Neural crest cell (in vitro differentiated cells): ENCODE measurements at places on chromosomes 1 and 21. TPM values are rescaled to one million over a fixed set of nuclear protein-coding genes. Genes with fewer than 3 reads are reported as not detected.
A peak's percentile ranks its signal among the peaks of the same experiment; 100 is the strongest.

- no peak for DNase-seq
Observed at GRCh38 chr21:18252680-18253079, 8.0 kb downstream of the CHODL start.

DNA sequence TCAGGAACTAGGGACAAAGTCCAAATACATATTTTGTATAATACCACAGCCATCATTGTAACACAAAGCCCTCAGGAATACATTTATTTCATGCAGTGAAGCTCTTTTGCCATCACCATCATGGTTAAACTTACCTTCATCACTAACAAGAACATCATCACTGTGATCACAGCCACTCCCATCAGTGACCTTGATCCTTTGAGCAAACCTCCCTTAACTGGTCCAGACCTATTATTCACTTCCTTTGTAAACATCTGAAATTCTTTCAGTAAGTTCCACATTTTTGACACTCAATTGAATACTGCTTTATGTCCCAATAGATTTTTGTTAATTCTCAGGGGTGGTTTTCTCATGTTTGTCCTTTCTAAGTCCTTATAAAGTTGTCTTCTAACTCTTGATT, 16.2 kb upstream of the KPRP start:
- DNase-seq: no peak

- DNase-seq: no peak
Observed at GRCh38 chr1:157202331-157202730, 64.1 kb upstream of the ETV3 start.

DNA sequence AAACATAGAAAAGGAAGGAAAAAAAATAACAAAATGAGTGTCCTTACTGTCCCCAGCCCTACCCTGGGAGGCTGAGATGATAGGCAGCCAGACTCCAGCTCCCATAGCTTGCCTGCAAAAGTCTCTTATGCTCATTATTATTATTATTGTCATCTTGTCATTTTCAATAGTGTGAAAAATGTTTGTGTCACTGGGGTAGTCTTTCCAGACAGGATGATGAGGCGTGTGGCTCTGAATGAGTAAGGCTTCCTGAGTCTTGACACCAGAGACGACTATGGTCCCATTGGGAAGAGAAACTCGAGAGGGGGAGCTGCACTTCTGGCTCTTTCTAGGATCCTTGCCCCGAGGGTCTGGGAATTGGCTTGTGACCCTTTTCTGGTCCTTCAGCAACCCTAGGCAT, 1.1 kb upstream of the CYB561D1 start:
- DNase-seq: no peak

DNA sequence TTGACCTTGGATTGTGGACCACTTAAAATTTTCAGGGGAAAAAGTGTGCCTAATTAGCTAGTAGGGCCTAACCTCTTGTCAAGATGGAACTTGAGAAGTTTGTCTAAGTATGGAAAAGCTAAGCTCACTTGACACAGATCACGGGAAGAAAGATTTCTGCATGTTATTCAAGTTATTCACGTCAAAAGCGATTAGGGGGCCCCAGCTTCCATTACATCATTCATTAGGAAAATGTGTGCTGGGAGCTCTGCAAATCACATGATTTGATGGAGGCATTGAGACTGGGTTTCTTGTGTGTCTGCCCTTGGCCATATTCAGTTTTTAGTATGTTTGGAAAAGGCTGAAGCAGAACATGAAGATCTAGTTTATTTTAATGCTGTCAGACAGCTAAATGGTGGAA, 15.5 kb upstream of the POGZ start:
- no peak for DNase-seq

DNA sequence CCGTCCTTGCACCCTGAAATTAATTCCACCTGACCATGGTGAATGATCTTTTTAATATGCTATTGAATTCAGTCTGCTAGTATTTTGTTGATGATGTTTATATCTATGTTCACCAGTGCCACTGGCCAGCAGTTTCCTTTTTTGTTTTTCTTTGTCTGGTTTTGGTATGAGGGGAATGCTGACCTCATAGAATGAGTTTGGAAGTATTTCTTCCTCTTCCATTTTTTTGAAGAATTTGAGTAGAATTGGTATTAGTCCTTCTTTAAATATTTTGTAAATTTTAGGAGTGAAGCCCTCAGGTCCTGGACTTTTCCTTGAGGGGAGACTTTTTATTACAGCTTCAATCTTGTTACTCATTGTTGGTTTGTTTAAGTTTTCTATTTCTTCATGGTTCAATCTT, 231.6 kb downstream of the MRPL39 start:
- DNase-seq: no peak

DNA sequence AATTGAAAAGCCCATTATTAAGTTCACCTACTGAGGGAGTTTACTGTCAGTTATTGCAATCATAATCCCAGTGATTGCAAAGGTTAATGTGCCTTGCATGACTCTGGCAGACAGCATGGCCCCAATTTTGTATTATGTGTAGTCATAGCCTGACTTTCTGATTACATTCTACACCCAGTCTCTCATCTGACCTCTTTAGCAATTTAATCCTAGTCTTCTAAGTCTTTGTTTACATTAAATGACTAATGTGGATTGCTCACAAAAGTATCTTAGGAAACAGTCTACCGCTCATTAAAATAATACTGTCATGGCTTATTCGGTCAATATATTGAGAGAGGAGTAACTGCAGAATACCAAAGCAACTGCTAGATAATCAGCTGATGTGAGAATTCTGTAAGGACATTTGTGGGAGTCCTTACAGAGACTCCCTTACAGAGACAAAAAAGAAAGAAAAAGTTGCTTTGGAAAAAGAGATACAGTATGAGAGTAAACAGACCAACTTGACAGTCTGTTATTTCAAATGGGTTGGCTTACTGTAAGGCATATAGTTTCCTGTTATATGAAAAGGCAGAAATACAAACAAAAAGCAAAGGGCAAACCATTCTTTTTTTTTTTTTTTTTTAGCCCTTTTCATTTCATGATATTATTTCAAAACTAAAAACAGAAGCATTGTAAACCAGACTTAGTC, 42.8 kb downstream of the SMG7 start:
- no peak for DNase-seq

GRCh38 chr1:208093754-208094719, 150.1 kb downstream of the PLXNA2 start:
- DNase-seq: peak; percentile 72

DNA sequence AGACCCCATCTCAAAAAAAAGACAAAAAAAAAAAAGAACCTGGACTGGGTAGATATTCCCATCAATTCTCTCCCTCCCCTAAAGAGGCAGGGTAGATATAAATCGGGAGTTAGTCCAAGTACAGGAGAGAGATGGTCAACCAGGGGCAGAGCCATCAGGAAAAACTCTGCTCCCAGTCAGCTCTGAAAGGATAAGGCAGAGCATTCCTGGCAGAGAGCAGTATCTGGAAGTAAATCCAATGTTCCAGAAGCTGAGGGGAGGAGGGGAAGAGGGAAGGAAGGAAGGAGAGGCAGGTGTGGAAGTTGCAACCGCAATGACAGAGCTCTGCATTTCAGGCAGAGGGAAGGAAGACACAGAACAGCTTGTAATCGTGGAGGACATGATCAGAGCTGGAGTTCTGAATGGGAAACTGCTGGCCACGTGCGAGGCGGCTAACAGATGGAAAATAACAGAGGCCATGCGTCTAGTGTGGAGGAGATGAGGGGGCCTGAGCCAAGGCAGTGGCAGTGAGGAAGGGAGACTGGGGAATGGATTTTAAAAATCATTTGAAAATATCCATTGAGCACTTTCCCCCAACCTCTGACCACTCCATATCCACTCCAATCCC, 15.3 kb upstream of the VWA5B1 start:
- DNase-seq: no peak

GRCh38 chr1:7006996-7007871, 222.0 kb downstream of the CAMTA1 start:
- DNase-seq: no peak

DNA sequence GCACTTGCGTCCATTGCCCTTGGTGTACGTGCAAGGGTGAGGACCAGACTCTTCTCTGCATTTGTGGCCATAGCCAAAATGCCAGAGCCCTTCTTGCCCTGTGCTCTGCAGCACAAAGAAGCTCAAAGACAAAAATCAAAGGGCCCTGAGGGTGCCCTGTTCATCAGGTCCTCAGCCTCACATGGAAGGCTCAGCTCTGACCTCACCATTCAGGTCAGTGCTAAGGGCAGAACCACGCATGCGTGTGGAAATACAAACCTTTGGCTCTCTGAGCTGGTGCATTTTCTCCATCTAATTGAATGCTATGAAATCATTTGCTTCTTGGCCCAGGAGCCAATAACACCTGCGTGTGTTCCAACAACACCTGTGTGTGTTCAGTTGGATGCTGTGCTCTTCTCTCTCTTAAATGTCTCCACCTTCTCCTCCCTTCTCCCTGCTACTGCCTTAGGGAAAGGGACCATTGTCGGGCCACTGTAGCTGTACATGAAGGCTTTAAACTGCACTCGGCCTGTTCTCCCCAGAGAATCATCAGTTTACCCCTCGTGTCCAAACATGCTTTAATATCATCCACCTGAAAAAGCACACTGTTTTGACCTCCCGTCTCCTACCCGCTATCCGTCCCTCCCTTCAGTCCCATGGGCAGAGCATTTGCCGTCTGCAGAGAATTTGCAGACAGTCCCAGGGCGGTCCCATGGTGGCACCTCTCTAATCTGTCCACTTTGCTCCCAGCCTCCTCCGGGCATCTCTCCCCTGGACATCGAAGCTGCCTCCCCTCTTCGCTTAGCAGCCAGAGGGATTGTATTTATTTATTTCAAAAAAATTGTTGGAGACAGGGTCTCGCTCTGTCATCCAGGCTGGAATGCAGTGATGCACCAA, 60.6 kb downstream of the EVA1C start:
- DNase-seq: no peak

- no peak for DNase-seq
Observed at GRCh38 chr1:119075614-119076013, 64.8 kb downstream of the WARS2 start.

DNA sequence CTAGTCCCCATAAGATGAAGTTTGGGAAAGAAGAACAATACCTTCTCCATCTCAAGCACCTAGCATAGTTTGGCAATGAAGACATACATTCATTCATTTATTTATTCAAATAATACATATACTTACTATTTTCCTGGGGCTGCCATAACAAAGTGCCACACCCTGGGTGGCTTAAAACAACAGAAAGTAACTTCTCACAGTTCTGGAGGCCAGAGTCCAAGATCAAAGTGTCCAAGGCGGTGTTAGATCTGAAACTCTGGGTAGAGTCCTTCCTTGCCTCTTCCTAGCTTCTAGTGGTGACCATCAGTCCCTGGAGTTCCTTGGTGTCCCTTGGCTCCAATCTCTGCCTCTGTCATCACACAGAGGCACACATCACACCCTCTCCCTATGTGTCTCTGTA, 112.1 kb upstream of the IGSF21 start:
- no peak for DNase-seq

GRCh38 chr1:33348676-33349080, 27.8 kb upstream of the A3GALT2 start:
- DNase-seq: no peak

DNA sequence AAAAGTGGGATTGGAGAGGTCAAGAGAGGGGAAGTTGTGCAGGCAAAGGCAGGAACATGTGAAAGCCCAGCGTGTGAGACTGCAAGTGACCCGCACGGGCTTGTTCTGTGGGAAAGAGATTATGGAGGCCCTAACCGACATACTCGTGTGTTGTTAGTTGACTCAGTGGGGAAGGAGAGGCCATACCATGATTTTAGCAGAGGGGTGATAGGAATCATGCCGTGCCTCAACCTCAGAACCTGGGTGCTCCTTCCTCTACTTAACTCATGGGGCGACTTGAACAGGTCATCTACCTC, 19.3 kb downstream of the PGLYRP3 start:
- no peak for DNase-seq

DNA sequence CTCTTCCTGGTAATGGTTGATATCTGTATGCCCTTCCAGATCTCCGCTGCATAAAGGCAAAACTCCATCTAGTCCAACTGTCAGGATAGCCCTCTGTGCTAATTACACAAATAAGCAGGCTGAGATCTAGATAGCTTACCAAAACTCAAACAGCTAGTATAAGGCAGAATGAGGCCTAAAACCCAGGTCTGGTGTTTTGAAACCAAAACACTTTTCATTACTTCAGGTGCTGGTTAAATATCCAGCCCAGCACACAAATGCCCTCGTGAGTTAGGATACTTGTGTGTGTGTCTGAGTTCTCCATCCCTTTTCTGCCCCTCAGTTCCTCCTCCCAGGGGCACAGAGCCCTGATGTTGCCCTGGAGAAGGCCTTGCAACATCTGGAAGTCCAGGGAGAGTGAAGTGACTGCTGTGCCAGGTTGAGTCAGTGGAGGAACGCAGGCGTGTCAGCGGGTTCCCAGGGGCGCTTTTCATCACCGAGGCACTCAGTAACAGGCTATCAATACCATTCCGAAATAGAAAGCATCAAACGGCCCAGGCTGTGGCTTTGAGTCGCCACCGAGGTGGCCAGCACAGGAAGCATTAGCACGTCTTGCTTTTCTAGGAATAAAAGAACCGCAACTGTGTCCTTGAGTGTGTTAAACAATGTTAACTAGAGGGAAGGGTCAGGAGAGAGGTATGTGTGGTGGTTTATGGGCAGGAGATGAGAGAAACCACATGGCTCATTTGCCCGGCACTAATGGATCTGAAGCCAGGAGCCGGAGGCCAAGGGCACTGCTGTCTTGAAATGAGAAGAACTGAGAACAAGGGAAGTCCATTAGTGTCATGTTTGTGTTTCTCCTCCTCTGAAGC, 90.7 kb upstream of the WLS start:
- no peak for DNase-seq

GRCh38 chr1:7299994-7300393, 471.1 kb upstream of the VAMP3 start:
- no peak for DNase-seq

GRCh38 chr1:186819563-186819962, 9.2 kb upstream of the PLA2G4A start:
- DNase-seq: no peak

DNA sequence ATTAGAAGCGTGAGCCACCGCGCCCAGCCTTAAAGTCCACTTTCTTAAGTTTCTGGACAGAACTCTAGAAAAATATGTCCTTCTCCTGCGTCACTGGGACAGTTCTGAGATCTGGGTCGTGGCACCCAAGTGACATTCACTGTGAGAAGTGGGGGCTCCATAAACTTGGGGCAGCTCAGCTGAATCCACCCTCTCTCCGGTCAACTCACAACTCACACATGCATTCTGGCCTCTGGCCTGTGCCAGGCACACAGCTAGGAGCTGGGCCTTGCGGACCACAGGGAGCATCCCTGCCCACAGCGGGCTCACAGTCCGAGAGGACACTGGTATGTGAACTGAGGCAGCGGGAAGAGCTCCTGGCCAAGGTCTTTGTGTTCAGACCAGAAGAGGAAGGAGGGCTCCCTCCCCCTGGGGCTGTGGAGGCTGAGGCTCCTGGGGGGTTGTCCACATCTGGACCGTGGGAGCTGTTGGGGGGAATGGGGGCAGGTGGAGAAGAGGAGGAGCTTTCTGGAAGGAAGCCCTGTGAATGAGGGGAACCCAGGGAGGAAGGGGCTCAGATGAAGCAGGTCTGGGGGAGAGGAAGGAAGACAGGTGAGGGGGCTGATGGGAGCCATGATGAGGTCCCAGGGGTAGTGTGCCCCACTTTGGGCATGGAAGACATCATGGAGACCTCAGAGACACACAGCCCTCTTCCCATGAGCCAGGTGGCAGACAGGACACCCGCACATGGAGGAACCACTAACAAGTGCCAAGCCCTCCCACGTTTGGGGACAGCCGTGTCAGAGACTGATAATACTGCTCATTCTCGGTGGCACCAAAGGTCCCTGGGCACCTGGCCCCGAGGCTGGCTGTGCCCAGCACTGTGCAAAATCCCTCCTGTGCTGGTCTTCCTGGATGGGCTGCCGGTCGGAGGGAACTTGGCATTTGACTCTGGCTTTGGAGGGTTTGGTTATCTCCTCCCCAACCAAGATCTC, 191.0 kb upstream of the VAMP3 start:
- DNase-seq: no peak

The RLF gene
- 24.0 and 26.5 TPM in 2 replicates for total RNA-seq

The NUAK2 gene
- total RNA-seq: 14.7 and 15.4 TPM in 2 replicates

The KCNE2 gene
- total RNA-seq: 0.39 and 0.61 TPM in 2 replicates
